Vagina (tissue), 2 donors: ENCODE measurements at places on chromosomes 12 and 14. TPM values are rescaled to one million over a fixed set of nuclear protein-coding genes. Genes with fewer than 3 reads are reported as not detected.

- no peak overlapping the region for H3K27ac ChIP-seq
- no peak for DNase-seq
- H3K4me3 ChIP-seq: no peak overlapping the region
- H3K4me1 ChIP-seq: no peaks in the 10 kb centered on the region
These were observed 645.2 kb downstream of the VRK1 start for GRCh38 chr14:97442363-97442762.

GRCh38 chr12:98656289-98657101, 11.4 kb downstream of the APAF1 start:
- H3K27me3 ChIP-seq: no peaks in the 10 kb centered on the region
- no peaks in the 10 kb centered on the region for H3K4me1 ChIP-seq
- H3K36me3 ChIP-seq: peaks cover 27% of the 10 kb centered on the region
- no peak overlapping the region for H3K4me3 ChIP-seq

MIS18BP1 gene
- total RNA-seq: 18.7 TPM

GRCh38 chr12:110287986-110288385, 6.9 kb downstream of the ATP2A2 start:
- no peaks in the 10 kb centered on the region for H3K36me3 ChIP-seq
- no peak overlapping the region for H3K27ac ChIP-seq
- no peaks in the 10 kb centered on the region for H3K27me3 ChIP-seq
- peaks cover 79% of the 10 kb centered on the region for H3K4me1 ChIP-seq
- H3K4me3 ChIP-seq: no peak overlapping the region
- no peak for DNase-seq

DNA sequence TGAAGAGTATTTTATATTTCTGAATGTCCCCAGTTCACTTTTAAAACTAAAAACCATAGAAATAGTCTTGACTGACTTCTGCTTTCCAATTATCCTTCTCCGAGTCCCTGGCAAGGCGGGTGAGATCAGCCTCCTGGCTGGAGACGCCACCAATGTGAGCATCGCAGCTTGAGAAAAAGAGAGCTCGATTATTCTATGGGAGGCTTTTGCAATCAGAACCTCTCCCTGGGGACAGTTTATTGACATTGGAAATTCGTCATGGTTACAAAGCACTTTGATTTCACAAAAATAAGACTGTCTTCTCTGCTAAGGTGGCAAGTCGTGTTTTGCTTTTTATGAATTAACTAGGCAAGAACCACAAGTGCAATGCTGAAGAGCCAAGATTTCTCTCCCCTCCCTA, 23.6 kb upstream of the GPHB5 start:
- no peak for DNase-seq
- H3K27ac ChIP-seq: no peak overlapping the region
- H3K4me1 ChIP-seq: no peaks in the 10 kb centered on the region
- H3K4me3 ChIP-seq: no peak overlapping the region

DNA sequence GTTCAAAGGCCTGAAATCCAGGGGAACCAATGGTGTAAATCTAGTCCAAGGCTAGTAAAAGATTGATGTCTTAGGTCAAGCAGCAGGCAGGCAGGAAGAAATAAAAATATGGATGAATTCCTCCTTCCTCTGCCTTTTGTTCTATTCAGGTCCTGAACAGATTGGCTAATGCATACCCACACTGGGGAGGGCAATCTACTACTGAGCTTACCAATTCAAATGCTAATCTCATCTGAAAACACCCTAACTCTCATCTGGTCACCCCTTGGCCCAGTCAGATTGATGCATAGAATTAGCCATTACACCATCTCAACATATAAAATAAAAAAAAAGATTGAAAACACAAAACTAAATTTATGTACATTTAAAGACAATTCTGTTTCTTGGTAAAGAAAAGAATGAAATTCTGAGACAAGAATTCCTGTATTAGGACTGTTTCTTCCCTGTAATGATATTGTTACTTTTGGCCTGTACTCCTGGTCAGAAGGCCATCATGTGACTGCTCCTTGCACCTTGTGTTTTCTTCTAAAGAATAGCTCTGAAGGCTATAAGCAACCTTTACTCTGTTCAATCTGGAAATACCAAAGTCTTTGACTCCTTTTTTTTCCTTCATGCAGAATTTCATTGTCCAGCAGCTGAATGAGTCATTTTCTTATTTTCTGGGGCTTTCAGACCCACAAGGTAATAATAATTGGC, 19.9 kb downstream of the CLEC6A start:
- no peak overlapping the region for H3K27ac ChIP-seq
- no peak for DNase-seq
- no peaks in the 10 kb centered on the region for H3K4me1 ChIP-seq

DNA sequence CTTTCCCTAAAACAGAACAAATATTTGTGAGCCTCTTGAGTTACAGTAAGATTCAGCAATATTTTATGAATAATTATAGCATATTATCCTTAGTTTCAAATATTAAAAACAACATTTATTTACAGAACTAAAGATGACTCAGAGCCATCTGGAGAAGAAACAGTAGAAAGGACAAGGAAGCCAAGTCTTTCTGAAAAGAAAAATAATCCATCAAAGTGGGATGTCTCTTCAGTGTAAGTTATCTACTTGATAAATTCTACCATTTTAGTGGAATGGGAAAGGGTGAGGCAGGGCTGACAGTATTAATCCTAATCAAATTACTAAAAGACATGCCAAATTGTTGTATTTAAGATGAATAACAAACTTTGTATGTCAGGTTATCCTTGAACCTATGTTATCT, 88.1 kb downstream of the DNAI7 start:
- no peak for DNase-seq
- no peak overlapping the region for H3K27ac ChIP-seq
- H3K4me3 ChIP-seq: no peak overlapping the region
- H3K4me1 ChIP-seq: no peaks in the 10 kb centered on the region

DNA sequence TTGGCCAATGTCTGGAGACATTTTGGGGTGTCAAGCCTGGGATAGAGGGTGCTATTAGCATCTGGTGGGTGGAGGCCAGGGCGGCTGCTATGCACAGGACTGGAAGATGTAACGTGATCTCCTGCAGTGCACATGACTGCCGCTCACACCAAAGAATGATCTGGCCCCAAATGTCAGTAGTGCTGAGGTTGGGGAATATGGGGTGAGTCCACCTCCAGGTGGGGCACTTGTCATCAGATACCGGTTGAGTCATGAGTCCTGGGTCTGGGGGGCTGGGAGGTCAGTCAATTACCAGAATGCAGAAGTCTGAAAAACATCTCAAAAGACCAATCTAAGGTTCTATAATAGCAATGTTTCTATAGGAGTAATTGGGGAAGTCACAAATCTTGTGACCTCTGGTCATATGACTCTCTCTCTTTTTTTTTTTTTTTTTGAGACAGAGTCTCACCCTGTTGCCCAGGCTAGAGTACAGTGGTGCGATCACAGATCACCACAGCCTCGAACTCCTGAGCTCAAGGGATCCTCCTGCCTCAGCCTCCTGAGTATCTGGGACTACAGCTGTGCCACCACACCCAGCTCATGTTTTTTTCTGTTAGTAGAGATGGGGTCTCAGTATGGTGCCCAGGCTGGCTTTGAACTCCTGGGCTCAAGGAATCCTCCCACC, 6.0 kb upstream of the SDSL start:
- no peak for DNase-seq
- H3K4me3 ChIP-seq: no peak overlapping the region
- H3K36me3 ChIP-seq: no peaks in the 10 kb centered on the region
- no peaks in the 10 kb centered on the region for H3K27me3 ChIP-seq
- H3K4me1 ChIP-seq: no peaks in the 10 kb centered on the region

DNA sequence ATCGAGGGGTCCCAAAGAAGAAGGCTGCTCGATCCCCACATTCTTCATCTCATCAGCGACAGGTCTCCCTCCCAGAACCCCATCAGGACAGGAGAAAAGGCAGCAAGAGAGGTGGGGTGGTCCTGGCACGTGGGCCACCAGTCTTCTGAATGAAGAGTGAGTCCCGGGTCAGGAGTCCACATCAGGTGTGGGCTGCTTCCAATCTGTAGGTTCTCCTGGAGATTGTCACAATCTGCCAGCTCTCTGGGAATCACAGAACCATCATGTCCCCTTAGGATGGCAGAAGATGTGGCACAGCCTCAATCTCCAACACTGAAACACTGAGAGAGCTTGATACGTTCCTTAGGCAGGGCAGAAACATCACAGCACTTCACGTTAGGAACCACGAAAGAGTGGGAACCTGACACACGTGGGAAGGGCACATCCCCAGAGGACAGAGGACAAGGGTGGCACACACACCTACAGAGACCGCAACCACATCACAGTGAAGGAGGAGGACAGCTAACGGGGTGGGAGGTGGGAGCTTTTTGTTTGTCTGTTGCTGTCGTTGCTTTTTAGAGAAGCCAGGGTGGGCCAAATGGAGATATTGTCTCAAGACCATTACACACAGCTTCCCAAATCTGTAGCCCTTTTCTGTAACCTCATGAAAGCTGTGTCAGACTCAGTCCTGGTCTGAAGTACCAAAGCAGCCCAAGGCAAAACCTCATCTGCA, 284.5 kb downstream of the DPF3 start:
- peak; percentile 61 for DNase-seq
- no peaks in the 10 kb centered on the region for H3K27me3 ChIP-seq
- H3K4me3 ChIP-seq: no peak overlapping the region
- no peaks in the 10 kb centered on the region for H3K4me1 ChIP-seq
- H3K27ac ChIP-seq: no peak overlapping the region
- H3K36me3 ChIP-seq: no peaks in the 10 kb centered on the region

DNA sequence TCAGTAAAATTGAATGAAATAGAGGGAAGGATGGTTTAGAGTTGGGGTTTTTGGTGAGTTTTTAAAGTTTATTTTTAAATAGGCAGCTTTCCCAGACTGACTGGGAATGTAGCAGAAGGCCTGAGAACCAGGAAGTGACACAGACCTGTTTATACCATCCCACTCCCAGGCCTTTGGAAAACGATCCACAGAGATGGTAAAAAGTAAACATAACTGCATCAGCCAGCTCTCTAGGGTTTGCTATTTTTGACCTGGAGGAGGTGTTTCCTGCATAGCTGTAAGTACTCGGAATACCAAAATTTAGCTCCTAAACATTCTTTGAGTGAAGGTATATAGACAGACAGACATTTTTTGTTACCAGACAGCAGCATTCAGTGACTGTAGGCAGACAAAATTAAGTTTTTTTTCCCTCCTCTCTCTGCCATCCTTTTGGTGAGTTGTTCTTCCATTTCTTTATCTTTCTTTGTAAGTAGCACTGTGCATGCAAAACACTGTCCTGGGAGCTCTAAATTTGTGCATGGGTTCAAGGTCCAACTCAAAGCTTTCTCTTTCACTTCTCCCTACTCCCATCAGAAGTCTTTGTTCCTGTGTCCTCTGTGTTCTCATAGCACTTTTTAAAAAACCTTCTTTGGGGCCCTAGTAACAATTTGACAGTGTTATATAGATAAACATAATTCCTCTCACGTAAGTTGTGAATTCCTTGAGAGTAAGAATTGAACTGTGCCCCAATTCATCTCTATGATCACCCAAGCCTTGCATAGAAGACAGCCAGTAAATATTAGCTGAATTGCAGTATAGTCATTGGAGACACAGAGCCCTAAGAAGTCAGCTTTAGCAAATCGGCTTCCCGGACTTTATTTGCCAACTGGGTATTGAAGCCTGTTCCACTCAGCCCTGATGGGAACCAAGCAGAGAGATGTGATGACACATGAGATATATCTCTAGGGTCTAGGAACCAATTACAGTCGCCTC, 37.4 kb downstream of the SUSD6 start:
- H3K27me3 ChIP-seq: no peaks in the 10 kb centered on the region
- H3K36me3 ChIP-seq: no peaks in the 10 kb centered on the region
- no peak for DNase-seq
- peak overlapping the region; percentile 72 for H3K27ac ChIP-seq

GRCh38 chr14:85911044-85911443, 381.1 kb downstream of the FLRT2 start:
- no peak for DNase-seq
- H3K27me3 ChIP-seq: no peaks in the 10 kb centered on the region
- no peak overlapping the region for H3K27ac ChIP-seq
- H3K36me3 ChIP-seq: no peaks in the 10 kb centered on the region

DNA sequence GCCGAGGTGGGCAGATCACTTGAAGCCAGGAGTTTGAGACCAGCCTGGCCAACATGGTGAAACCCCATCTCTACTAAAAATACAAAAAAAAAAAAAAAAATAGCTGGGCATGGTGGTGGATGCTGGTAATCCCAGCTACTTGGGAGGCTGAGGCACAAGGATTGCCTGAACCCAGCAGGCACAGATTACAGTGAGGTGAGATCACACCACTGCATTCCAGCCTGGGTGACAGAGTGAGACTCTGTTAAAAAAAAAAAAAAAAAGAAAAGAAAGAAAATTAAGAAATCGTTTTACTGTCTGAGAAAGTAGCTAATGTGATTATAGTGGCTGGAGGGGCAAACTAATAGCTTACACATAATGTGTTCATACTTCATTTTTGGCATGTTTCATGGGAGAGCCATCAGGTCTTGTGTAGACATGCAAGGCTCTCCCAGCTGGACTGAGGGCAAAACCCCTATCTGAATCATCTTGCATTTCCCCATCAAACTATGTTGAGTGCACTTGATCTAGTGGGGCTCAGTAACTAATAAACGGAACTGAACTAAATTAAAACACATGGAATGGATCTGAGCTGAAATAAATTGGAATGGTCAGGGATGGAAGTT, 16.2 kb downstream of the KIF21A start:
- no peak overlapping the region for H3K27ac ChIP-seq
- DNase-seq: no peak
- H3K27me3 ChIP-seq: no peaks in the 10 kb centered on the region

PRICKLE1 gene
- 25.3 TPM for total RNA-seq

GRCh38 chr12:25644979-25645378, 91.9 kb upstream of the LMNTD1 start:
- no peak overlapping the region for H3K27ac ChIP-seq
- H3K36me3 ChIP-seq: no peaks in the 10 kb centered on the region
- DNase-seq: no peak

GRCh38 chr14:20412411-20412810, 890 bp downstream of the TEP1 start:
- peak overlapping the region; percentile 90 for H3K27ac ChIP-seq
- peak overlapping the region; percentile 67 for H3K4me3 ChIP-seq
- no peak for DNase-seq
- H3K27me3 ChIP-seq: no peaks in the 10 kb centered on the region

GRCh38 chr12:131057211-131057721, 103.6 kb downstream of the ADGRD1 start:
- H3K4me1 ChIP-seq: no peaks in the 10 kb centered on the region
- no peak overlapping the region for H3K27ac ChIP-seq
- no peak overlapping the region for H3K4me3 ChIP-seq
- H3K27me3 ChIP-seq: no peaks in the 10 kb centered on the region

DNA sequence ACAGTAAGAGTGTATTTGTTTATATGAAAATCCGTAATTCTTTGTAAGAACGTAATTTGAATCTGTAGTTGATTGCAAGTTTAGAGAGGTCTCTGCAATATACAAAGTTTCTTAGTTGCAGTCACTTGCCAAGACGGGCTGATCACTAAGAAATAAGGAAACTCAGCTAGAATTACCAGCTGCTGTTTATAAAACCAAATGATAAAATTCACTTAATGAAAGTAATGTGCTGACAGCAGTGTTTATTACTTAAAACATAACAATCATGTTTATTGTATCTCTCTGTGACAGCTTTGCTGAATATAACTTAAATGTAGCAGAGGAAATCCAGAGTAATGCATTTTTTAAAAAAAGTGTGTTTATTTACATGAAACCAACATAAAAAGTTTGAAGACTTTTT, 31.2 kb downstream of the SRGAP1 start:
- no peak overlapping the region for H3K4me3 ChIP-seq
- no peaks in the 10 kb centered on the region for H3K4me1 ChIP-seq
- H3K27me3 ChIP-seq: no peaks in the 10 kb centered on the region
- no peak for DNase-seq
- H3K27ac ChIP-seq: no peak overlapping the region
- no peaks in the 10 kb centered on the region for H3K36me3 ChIP-seq

CPSF6 gene
- 34.4 TPM for total RNA-seq

AICDA gene
- not detected for total RNA-seq

- DNase-seq: no peak
- H3K4me3 ChIP-seq: peak overlapping the region; percentile 3
- H3K36me3 ChIP-seq: no peaks in the 10 kb centered on the region
These were observed 86.8 kb downstream of the RFLNA start for GRCh38 chr12:124381456-124382296.

MFAP5 gene
- 159 TPM for total RNA-seq
